ENCODE measurements at places on chromosomes 16 and 17. TPM values are rescaled to one million over a fixed set of nuclear protein-coding genes. Genes with fewer than 3 reads are reported as not detected.

DNA sequence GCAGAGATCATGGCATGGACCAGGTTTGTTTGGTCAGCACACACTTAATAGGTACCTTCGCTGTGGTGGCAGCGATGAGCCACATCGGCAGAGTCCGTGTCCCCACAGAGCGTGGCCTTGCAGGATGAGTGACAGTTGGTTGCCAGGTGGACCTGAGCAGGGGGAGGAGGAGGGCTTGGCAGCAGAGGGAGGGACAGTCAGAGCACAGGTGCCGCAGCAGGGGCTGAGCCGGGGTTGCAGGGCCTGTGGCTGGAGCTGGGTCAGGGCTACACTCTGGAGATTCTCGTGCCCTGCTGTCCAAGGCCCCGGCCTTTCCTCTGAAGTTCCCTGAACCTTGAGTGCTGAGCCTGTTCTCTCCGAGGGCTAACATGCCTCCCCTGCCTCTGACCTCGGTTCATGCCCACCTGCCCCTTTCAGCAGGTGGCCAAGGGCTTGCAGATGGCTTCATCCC is 24.8 kb downstream of the POLR3E start:
- no peak for DNase-seq

The CHST5 gene
- 1.4 TPM for total RNA-seq

- DNase-seq = no peak
Measured at GRCh38 chr17:70702683-70703255, 533.4 kb downstream of the KCNJ2 start.

GRCh38 chr17:3029213-3029913 is 34.0 kb downstream of the OR1D5 start:
- DNase-seq = no peak

- DNase-seq = peak; percentile 20
Measured at GRCh38 chr17:43211123-43211479, 574 bp upstream of the TMEM106A start.

- peak; percentile 56 for DNase-seq
Measured at GRCh38 chr17:7651665-7652387, 1.1 kb downstream of the ATP1B2 start.
